ENCODE measurements at places on chromosomes 13 and 19. TPM values are rescaled to one million over a fixed set of nuclear protein-coding genes. Genes with fewer than 3 reads are reported as not detected.

- DNase-seq = no peak
These were observed 14.7 kb downstream of the TMPRSS9 start for GRCh38 chr19:2374808-2375207.

RASL11A gene
- total RNA-seq = 1.9 TPM

FFAR2 gene
- not detected for total RNA-seq

GRCh38 chr13:113408562-113408961 is 44.6 kb upstream of the GRTP1 start:
- no peak for DNase-seq

GRCh38 chr19:14728595-14728994 is 38.7 kb downstream of the ZNF333 start:
- no peak for DNase-seq

TEX26 gene
- total RNA-seq = not detected

ZNF93 gene
- not detected for total RNA-seq

- DNase-seq = no peak
These were observed 15.5 kb upstream of the SPACA4 start for GRCh38 chr19:48591021-48591420.

DNA sequence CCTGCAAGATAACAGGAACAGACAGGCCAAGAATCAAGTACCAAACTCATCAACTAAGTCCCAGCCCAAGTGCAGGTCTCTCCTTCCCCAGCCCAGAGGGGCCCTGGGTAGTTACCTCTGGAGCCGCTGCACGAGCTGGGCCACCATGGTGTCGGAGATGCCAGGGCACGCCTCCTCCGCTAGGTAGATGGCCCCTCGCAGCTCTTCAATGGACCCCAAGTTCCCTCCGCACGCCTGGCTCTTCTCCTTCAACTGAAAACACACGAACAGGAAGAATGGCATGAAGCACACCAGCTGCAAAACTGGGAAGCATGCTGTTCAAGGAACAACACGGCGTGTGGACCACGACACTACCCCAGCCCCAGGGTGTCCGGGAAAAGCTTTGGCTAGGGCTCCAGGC is 119.9 kb downstream of the STK24 start:
- DNase-seq = no peak

DNA sequence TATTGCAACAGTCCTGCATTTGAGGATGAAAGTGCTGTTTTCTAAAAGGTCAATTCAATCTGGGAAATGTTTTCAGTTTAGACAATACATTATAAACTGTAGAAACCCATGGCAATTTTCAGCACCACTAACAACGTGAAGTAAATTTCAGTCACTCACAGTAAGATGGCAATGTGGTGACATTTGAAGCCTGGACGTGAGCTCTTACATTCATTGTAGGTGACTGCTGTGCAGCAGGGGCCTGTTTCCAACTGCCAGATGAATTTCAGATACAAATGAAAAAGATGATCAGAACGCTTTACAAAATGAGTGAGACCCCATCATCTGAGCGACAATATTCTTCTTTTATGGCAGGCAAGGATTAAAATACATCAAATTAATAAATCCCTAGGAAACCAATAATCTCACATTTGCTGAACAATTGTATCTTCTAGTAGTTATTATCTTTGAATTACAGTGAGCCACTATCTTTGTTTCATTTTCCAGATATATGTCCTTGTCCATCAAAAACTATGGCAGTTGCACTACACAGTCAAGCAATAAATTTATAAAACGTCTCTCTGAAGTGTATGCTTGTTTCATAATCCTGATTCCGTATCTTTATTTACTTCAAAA is 1816.8 kb downstream of the OLFM4 start:
- no peak for DNase-seq

FXYD5 gene
- 104 TPM for total RNA-seq
